Fibroblast of villous mesenchyme (primary cell): ENCODE measurements at places on chromosomes 11 and 22.

DNA sequence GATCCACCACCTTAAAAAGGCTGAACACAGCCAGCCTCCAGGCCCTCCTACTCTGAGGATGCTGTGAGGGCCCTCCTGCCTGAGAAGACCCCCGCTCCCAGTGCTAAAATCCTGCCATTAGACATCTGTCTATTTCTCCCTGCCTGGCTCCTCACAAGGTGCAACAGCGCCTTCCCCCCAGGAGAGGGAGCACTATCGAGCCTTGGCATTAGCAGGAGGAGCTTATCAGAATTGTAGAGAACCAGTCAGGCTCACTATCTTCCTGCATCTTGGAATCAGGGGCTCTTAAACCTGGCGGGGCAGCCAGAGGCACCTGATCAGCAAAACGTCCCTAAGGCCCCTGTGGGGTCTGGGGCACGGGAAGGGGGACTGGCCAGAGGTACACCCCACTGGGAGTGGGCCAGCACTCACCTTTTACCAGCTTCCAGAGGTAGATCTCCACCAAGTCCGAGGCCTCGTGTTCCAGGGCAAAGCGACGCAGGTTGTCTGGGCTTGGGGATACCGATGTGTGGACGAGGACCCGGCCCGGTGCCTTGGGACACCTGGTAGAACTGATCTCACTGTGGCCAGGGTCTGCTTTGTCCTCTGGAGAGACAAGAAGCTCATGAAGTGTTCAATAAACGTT is 28.7 kb downstream of the CHRDL2 start:
- peak; percentile 74 for DNase-seq

GRCh38 chr11:36278531-36279282 is 10.5 kb downstream of the COMMD9 start:
- DNase-seq: no peak

- no peak for DNase-seq
These were observed 39.9 kb upstream of the RAPSN start for GRCh38 chr11:47488674-47489394.

DNA sequence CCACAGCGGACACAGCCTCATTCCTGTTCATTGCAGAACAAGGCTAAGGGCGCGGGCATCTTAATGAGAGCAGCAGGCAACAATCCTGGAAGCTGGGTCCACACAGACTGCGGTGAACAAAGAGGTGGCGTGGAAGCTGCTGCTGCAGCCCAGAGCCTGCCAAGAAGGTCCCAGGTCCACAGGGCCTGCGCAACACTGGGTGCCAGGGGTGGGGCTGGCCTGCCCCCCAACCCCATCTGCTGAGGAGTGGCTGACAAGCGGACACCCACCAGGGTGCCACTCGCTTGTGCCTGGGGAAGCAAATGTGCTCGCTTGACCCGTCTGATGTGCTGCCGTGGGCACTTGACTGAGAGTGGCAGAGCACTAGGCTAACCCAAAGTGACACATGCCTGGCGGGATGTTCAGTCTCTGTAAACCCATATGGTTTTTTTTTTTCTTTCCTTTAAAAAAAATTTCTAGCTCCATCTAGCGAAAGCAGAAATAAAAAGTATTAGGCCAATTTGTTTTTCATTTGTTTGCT is 83.2 kb upstream of the PITPNB start:
- DNase-seq: no peak

DNA sequence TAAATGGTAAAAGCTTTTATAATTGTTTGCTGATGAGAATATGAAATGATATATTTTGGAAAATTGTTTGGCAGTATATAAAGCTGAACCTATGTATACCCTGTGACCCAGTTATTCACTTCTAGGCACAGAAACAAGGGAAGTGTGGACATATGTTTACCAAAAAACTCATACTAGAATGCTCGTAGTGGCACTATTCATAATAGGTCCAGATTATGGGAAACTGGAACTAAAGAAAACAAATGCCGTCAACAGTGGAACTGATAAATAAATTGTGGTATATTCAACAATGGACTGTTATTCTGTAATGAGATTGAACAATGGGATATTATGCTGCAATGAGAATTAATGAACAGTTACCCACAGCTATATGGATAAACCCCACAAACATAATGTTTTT is 32.8 kb downstream of the CSTPP1 start:
- DNase-seq: no peak

- DNase-seq: peak; percentile 88
These were observed 13.7 kb downstream of the GDPD4 start for GRCh38 chr11:77287615-77288273.

GRCh38 chr11:103798026-103798425 is 238.4 kb upstream of the DDI1 start:
- peak; percentile 88 for DNase-seq

- DNase-seq: peak; percentile 65
These were observed 605.7 kb downstream of the INSC start for GRCh38 chr11:15720460-15720859.

- DNase-seq: no peak
These were observed 1144.5 kb upstream of the CCDC90B start for GRCh38 chr11:84430661-84431060.

DNA sequence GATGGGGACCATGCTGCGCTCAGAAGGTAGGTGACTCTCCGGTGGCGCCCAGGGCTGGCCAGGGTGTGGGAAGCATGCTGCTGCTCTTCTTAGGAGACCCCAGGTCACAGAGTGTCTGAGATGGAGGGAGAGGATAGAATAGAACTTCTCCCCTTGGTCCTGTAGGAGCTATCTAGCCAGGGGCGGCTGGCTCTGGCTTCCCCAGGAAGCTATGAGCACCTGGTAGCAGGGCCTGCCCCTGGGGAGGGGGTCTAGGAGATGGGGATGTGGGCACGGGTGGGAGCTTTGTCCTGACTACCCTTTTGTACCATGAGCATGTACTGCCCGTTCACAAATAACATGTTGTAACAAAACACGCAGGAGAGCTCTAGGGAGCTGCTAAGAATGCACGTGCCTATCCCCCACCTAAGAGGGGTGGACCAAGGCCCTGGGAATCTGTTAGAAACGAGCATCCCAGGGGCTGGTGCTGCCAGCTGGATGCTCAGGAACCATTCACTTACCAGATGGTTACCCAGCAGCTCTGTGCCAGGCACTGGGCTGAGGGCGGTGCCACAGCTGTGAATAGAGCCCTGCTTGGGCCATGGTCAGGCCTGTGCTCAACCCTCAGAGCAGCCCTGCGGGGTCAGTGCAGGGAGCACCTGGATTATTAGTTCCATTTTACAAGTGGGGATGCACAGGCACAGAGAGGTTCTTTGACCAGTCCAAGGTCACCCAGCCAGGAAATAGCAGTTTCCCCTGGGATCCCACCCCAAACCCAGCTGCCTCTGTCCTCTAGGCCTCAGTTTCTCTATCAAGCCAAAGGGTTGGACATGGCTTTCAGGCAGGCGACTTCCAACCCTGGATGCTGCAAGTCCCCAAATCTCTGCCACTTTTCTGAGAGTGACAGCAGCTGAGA is 2.2 kb downstream of the SLC39A13 start:
- DNase-seq: no peak

DNA sequence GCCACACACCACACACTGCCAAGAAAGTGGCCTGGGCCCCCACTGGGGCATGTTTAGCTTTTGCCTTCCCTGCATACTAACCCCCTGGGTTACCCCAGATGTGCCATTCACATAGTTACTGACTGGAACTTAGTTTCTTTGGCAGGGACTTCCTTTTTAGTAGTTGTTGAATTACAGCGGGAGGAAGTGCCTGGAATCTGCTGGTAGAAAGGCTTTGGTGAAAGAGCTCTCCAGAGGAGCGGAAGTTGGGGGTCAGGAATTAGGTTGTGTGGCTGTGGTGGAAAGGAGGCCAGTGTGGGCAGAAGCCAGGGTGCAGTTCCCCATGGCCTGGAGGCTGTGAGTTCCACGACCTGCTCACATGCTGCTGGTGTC is 69.0 kb downstream of the MED15 start:
- no peak for DNase-seq

DNA sequence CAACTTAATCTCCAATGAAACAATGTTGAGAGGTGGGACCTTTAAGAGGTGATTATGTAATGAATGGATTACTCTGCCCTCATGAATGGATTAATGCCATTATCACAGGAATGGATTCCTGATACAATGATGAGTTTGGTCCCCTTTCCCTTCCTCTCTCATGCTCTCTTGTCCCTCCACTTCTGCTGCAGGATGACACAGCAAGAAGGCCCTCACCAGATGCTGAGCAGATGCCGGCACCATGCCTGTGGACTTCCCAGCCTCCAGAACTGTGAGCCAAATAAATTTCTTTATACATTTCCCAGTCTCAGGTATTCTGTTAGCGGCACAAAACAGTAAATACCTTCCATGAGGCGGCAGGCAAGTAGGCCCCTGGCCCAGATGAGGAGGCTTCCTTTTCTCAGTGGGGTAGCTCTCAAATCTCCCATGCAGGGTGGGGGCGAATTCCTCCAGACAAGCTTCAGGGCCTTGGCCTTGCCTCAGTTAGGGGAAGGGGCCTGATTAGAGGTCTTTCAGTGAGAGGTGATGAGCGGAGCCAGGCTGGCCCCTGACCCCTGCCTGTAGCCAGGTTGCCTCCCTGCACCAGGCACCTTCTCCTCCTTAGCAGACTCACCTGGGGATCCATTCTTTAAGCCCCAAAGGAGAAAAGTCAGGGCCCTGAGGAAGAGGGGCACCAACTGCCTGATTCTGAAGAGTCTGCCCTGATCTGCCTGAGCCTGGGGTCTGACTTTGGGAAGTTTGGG is 86.0 kb downstream of the RRM1 start:
- no peak for DNase-seq

DNA sequence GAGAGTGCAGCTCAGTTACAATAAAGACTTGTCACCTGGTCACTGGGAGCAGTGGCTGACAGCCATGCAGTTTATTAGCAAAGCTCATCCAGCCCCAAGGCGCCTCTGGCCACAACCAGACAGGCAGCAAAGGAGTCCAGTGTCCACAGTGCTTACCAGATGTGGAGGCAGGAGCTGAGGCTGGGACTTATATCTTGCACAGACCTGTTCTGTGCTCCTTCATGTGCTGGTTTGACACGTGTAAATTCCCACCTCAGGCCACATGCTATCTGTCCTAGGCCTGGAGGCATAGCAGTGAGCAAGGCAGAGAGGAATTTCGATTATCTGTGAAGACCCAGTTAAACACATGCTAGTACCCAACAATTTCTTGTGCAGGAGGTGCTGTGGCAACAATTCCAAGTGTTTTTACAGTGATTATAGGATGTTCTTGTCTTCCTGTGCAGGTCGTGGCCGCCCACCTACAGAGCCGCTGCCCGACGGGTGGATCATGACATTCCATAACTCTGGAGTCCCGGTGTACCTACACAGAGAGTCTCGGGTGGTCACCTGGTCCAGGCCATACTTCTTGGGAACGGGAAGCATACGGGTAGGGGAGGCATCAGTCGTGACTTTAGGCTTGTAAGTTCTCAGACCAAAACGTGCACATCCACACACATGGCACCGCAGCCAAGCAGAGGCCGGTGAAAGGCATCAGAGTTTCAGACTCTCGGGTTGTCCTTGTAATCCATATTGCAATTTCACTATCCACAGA is 9.4 kb downstream of the DGCR8 start:
- DNase-seq: no peak

GRCh38 chr11:111176603-111177002 is 68.9 kb upstream of the POU2AF2 start:
- DNase-seq: no peak

DNA sequence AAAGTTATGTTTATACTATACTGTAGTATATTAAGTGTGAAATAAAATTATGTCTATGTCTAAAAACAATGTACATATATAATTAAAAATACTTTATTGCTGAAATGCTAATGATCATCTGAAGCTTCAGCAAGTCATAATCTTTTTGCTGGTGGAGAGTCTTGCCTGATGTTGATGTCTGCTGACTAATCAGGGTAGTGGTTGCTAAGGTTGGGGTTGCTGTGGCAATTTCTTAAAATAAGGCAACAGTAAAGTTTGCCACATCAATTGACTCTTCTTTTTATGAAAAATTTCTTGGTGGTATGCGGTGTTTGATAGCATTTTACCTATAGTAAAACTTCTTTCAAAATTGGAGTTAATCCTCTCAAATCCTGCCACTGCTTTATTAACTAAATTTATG is 21.4 kb downstream of the INSC start:
- DNase-seq: no peak

- no peak for DNase-seq
These were observed 13.0 kb downstream of the PAX6 start for GRCh38 chr11:31798057-31798553.

- no peak for DNase-seq
These were observed 46.9 kb downstream of the ME3 start for GRCh38 chr11:86625544-86625943.

DNA sequence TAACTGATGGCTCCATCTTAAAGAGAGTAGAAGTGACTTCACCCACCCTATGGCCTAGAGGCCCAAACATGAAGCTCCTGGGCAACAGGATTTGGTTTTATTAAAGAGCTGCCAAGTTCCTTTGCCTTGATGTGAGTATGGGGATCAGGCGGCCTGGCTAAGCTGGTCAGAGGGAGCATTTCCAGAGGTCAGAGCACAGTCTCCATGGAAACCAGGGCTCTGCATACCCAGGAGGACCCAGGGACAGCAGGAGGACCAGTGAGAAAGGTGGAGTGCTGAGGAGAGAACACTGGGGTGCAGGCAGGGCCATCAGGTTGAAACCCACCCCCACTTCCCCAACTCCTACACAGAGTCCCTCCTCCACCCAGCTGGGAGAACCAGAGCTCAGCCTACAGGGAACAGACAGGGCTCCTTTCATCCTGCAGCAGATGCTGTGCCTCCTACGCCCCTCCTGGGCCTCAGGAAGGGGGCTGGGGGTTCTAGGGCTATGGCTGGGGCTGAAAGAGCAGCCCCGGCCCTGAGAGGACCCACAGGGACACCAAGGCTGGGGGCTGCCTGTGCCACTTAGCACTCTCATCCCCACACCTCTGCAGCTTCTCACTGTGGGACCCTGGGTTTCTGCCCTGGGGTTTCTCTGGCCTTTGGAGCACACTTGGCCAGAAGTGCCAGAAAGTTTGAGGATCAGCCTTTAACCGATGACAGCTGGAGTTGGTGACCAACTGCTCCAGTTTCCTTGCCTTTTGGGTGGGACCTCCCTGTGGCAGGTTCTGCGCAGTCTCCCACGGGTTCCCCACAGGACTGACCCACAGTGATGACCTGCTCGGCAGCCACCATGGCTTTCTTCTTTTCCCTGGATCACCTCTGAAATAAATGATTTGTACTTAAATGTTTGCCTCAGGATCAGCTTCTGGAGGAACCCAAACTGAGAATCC is 13.8 kb upstream of the P2RY6 start:
- no peak for DNase-seq

DNA sequence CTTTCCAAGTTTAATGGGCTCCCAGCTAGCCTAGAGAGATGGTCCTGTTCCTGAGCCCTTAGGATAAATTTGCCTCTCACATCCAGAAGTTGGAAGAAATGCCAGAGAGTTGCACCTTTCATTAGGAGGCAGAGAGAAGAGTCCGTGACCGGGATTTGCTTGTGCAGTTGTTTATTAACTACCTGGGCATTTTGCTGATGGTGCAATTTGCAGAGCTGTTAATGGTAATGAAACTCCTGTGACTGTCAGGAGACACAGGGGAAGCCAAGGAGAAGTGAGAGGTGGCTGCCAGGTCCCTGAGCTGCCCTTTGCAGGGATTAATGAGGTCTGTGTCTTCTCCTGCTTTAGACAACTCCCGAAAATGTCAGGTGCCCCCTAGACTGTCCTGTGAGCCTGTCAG is 69.1 kb upstream of the B3GAT1 start:
- DNase-seq: no peak
